Endodermal cell (in vitro differentiated cells): ENCODE measurements at places on chromosomes 6 and 20.

DNA sequence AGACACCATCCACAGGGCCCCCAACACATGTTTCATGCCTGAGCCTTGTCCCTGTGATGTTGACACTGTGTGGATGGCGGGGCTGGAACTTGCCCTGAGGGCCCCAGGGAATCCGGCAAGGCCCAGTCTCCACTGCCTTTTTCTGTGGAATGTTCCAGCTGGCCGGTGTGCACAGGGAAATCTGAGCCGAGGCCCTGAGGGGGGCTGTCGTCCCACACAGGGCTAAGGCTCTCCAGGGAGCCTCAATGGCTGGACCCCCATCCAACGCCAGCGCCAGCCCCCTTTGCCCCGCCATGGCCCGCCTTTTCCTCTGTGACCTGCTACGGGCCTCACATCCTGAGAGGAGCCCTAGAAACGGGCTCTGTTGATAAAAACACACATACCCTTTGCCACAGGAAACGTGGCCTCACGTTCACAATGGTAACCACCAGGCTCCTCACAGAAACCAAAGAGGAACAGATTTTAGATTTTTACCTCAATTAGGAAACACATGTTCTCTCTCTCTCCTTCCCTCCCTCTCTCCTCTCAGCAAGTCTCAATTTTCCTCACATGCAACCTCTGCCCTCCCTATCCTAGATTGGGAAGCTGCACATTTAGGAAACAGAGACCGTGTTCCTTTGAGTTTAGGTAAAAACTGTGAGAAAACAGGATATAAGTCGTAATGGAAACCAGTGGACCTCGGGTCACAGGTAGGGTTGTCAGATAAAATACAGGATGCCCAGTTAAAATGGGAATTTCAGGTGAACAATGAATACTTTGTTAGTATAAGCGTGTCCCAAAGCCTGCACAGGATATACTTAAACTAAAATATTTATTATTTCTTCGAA lies 13.7 kb upstream of the ZNF831 start:
- no peak for DNase-seq

- peak; percentile 59 for DNase-seq
These were observed 21.8 kb downstream of the TGM2 start for GRCh38 chr20:38143238-38143645.

DNA sequence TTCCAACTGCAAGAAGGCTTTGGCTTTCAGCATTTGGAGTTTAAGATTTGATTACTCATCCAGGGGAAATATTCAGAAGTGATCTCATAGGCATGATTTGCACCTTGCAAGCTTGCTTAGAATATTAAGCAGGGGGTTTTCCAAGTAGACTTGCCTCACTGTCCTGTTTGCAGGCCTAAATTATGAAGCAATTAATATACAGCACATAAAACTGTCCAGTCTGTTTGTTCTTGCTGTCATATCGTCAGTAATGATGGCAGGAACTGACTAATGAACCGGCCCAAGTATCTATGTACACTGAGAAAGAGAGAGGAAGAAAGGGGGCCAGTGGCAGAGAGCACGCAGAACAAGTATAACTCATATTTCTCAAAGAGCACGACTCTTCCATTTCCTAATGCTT lies 212.5 kb upstream of the SUPT3H start:
- no peak for DNase-seq

DNA sequence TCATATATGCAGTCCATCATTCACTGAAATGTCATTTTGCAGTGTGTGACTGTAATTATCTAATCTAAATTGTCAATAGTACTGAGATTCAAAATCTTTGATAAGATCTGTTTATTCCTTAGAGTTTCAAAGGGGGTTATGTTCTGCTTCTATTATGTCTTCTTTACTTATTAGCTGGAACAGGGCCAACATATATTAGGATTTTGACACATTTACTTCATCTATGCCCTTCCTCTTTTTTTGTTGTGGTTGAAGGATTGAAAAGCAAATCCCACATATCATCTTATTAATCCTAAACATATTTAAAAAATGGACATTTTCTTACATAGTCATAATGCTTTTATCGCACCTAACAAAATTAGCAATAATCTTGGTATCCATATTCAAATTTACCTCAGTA lies 30.3 kb upstream of the MAS1 start:
- DNase-seq, result no peak

- DNase-seq, result no peak
These were observed 68.8 kb downstream of the PRL start for GRCh38 chr6:22227824-22228610.

GRCh38 chr20:44946271-44946852 lies 13.8 kb downstream of the TOMM34 start:
- no peak for DNase-seq
